ENCODE measurements at places on chromosomes 1 and 21.

DNA sequence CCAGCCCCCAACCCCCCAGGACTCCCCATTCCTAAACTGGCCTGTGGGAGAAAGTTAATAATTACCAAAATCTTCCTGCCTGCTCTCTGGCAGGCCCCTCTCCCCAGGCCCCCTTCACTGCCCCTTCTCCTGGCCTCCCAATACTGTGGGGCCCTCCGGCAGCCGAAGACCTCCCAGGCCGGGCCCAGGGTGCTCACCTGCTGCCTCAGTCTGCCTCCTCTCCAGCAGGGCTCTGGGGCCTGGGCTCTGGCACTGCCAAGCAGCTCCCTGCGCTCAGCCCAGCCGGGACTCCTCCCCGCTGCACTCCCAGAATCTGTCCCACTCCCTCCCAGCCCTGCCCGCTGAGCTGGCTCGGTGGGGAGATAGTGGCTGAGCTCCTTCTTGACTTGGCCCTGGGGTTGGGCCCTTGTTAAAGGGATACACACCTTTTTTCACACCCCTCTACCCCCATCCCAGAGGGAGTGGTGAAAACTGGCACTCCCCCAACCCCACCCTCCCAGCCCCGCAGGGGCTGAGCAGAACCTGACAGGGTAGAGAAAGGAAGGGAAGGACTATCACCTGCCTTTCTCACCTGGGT lies at the start of gene S100A16:
Gene S100A16, minus strand, starts transcription at position 383 of the 577 bp plus-strand sequence. CDS start 4,986 bp downstream, outside the sequence.
- peak; percentile 89 for DNase-seq

DNA sequence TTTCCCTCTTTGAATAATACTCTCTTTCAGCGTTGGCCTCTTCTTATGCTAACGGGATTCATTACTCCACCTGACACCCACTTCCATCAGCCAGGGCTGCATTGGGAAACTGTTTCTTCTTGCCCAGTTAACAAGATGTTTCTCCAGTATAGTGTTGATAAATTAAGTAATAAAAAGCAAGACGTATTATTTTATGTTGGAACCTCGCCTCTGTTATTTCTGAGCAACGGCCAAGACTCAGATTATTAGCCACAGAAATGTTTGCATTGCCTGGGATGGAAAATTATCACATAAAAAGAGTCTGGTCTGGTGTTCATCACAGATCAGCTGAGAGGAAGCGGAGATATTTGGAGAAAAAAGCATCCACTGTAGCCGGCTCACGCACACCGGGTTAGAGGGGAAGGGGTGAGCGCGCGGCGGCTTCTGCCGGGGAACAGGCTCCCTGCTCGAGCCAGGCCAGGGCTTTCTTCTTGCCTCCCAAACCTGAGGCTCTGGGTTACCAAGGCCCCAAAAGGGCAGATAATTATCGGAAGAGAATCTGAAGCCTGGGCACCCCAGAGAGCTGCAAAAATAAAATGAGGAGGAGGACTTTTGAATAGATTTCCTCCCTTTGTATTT lies 189.5 kb downstream of the PRDM16 start:
- no peak for DNase-seq

- no peak for DNase-seq
These were observed 90.7 kb downstream of the XCL2 start for GRCh38 chr1:168453056-168453455.

DNA sequence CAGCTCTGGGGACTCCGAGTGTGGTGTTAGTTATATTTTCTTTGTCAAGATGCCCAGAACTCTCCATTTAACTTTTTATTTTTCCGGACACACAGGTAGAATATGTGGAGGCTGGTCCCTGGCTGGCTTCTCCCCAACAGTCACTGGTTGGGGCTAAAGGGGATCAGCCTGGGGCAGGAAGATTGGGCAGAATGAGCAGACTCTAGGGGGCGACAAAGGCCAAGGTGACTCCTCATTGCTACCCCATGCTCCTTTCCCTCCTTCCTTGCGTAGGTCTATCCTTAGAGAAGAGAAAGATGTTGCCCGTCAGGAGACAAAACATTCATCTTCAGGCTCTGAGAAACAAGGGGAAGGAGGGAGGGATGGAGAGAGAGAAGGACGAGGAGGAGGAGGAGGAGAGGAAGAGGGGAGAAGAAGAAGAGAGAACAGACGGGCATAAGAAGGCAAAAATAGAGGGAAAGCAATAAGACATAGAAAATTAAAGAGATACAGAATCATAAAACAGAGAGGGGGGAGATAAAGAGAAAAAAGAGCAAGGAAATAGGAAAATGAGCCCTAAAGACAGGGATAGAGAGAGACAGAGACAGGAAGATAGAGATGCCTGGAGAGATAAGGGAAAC lies 89.9 kb downstream of the FOXD2 start:
- no peak for DNase-seq

DNA sequence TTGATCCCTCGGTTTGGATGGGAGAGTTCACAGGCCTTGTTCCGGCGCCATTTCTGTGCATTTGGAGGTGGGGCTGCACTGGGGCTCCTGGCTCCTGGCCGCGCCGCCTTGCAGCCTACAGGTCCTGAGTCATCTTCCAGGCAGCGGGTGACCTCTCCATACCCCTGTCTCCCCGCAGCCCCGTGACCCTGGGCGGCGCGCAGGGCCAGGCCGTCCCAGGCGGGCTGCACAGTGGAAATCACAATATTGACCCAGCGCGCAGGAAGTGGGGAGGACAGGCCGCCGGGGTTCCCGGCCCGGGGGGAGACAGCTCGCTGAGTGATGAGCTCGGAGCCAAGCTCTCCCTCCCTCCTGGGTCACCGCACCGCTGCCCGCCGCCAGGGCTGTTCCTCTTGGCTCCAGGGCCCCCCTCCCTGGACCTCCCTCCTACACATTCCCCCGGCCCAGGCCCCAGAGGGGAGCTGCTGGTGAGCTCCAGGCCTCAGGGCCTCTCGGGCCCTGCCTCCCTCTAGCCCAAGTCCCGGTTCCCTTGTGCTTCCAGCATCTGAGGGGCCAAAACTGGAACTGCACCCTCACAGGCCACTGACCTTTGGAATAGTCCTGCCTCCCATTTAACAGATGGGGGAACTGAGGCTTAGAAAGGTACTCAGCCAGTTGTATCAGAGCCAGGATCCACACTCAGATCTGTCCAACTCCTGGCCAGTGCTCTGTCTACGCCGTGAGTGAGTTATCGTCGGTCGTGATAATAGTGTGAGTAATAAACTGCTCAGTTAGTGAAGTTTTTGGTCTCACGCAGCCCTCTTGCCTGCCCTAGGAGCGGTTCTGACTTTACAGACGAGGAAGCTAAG lies 142.9 kb upstream of the WNT4 start:
- DNase-seq: no peak

DNA sequence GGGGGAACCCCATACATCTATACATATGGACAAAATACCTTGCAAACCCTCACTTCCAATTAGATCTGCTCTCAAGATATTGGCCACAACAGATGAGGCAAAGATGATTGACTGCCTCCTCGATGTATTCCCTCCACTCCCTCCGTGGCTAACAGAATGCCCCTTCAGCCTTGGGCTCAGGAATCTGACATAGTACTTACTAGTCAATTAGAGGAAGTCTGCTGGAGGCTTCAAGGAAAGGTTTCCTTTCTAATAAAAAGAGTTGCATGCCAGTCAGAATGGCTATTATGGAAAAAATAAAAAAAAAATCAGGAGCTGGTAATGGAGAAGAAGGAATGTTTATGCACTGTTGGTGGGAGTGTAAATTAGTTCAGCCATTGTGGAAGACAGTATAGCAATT lies 90.4 kb upstream of the VAV3 start:
- no peak for DNase-seq

DNA sequence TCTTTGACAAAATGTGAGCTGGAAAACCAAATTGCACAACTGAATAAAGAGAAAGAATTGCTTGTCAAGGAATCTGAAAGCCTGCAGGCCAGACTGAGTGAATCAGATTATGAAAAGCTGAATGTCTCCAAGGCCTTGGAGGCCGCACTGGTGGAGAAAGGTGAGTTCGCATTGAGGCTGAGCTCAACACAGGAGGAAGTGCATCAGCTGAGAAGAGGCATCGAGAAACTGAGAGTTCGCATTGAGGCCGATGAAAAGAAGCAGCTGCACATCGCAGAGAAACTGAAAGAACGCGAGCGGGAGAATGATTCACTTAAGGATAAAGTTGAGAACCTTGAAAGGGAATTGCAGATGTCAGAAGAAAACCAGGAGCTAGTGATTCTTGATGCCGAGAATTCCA lies 42.7 kb downstream of the CENPF start:
- no peak for DNase-seq

GRCh38 chr1:11414926-11415538 lies 63.9 kb upstream of the DISP3 start:
- DNase-seq: no peak

- no peak for DNase-seq
These were observed 67.7 kb downstream of the MACF1 start for GRCh38 chr1:39272027-39272797.

DNA sequence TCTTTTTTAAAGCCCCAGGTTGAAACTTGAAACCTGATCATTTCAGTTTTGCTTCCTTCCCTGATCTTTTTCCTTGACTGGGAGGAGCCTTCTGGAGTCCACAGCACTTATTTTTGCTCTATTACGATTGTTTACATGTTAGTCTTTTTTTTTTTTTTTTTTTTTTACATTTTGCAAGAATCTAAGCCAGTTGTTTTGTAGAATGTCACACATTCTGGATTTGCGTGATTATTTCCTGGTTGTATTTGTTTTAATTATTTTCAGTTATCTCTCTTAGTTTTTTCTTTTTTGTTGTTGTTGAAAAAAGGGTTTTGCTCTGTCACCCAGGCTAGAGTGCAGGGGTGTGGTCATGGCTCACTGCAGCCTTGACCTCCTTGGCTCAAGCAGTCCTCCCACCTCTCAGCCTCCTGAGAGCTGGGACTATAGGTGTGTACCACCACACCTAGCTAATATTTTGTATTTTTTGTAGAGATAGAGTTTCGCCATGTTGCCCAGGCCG lies 32.8 kb downstream of the OSBPL9 start:
- no peak for DNase-seq

DNA sequence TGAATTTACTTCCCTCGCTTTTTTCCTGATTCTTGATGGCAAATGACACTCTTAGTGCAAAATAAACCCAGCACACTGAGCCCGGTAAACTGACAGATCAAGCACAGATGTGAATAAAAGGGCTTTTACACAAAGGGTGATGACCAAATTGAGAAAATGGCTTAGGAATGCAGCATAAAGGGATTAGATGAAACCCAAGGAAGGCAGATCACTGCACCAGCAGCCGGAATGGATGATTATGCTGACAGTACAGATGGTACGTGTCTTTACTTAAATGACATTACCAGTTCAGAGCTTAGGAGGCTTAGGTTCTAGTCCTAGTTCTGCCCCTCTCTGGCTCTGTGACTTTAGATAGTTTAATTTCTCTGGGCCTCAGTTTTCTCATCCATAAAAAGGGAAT lies 12.0 kb downstream of the PKP1 start:
- no peak for DNase-seq

GRCh38 chr1:167173516-167174184 lies 47.0 kb upstream of the POU2F1 start:
- DNase-seq: no peak

DNA sequence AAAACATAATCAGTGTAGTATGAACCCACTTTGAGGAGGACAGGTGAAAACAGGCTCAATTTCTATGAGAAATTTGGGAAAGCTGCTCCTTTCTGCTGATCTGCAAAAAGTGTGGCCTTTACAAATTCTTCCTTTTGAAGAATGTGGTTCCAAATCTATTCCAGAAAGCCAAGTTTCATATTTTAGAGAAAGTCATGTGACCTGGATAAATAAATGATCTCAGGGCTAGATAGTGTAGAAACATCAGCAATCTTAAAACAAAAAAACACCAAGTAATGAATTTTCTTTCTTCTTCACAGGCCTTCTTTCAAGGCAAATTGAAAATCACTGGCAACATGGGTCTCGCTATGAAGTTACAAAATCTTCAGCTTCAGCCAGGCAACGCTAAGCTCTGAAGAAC lies 11.7 kb upstream of the PODN start:
- DNase-seq: no peak

- no peak for DNase-seq
These were observed 94.5 kb downstream of the SYT2 start for GRCh38 chr1:202615501-202616354.

- DNase-seq: no peak
These were observed 51.3 kb upstream of the KDM4A start for GRCh38 chr1:43598622-43599021.

GRCh38 chr1:232473324-232473723 lies 156.6 kb downstream of the SIPA1L2 start:
- DNase-seq: no peak

DNA sequence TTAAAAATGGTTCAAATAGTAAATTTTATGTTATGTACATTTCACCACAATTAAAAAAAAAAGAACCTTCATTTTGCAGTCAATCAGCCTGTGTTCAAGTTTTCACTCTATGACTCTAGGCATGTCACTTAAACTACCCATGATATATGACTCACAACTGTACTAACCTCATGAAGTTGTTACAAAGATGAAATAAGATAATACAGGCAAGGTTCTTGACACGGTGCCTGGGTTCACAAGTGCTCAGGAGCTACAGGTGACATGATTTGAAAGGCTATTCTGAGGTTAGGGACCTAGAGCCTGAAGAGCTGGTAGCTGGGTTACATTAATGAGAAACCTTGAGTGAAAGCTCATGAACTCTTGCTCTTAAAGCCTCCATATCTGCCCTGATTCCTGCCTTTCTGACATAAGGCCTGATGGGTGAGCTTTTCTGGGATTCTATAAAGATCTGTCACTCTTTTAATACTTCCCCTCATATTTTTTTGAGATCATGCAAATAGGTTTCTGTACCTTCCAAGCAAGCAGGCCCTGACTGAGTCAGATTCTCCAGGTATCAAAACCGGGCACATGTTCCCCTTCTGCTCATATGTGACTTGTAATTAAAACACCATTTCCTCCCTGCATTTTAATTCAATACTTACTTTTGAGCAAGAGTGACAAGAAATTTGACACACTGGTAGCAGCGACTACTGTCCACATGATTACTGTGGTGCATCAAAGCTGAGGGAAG lies 34.0 kb downstream of the PCSK9 start:
- peak; percentile 11 for DNase-seq

- no peak for DNase-seq
These were observed 24.4 kb downstream of the PCP4L1 start for GRCh38 chr1:161282991-161283390.

DNA sequence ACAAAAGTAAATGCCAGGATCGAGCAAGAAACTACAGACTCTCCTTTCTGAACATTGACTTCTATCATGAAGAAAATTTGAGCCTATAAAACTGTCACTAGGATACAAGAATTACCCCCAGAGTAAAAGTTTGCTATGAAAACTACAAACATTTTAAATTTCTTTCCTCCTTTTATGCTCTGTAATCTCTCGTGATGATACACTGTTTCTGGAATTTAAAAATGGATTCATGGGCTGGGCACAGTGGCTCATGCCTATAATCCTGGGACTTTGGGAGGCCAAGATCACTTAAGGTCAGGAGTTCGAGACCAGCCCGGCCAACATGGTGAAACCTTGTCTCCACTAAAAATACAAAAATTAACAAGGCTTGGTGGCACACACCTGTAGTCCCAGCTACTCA lies 181.3 kb downstream of the ZNF281 start:
- no peak for DNase-seq

GRCh38 chr1:241531195-241532161 lies 700 bp upstream of the KMO start:
- peak; percentile 91 for DNase-seq
